Skeletal muscle cell (primary cell): ENCODE measurements at places on chromosomes 3 and 15.

DNA sequence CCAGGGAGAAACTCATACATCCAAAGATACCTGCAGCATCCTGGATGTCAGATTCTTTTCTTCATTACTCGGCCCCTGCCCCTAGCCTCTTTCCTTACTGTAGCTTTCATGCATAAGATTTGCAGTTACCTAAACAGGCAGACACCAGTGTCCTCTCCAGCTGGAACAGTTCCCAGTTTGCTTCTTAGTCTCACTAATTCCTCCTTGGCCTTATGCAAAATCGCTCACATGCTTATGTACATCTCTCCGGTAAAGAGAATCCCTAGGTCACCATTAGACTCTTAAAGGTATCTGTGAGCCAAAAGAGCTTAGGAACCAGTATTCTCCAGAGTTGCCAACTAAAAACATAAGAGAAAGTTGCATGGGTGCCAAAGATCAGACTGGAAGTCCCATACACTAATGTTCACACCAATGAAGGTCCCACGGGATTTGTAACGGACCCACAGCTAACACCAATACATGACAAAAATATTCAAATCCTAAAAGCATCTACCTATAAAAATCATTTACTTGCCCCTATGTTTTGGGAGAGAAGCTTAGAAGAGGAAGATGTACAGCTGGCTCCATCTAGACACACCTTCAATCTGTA, 66.6 kb downstream of the CBLB start:
- DNase-seq = no peak

DNA sequence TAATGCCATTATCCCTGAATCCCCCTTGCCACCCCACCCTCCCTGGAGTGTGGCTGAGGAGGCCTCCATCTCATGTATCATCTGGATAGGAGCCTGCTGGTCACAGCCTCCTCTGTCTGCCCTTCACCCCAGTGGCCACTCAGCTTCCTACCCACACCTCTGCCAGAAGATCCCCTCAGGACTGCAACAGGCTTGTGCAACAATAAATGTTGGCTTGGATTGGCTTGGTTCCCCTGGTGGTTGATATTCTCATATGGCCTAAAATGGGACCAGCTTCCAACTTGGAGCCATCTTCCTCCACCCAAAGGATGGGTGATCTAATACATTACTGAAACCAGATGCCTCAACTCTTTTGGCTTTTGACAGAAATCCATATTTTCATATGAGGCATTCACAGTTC, 34.9 kb downstream of the VIPR1 start:
- DNase-seq = no peak

- no peak for DNase-seq
Measured at GRCh38 chr3:8540456-8540855, 38.8 kb downstream of the LMCD1 start.

DNA sequence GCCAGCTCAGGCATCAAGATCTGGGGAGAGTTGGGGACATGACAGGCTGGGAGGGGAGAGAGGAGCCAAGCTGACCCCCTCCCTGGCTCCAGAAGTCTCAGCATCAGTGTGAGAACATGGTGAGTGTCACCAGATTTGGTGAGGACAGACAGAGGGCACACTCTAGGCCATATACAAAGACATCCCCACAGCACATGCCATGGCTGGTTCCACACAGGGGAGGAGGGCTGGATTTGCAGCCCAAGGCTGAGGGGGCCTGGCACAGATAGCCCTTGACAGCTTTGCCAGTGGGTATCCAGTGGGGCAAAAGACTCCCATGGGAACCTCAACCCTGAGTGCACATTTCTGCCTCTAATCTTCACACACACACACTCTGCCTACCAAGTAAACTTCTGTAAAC, 10.1 kb upstream of the ANKRD63 start:
- DNase-seq = no peak

DNA sequence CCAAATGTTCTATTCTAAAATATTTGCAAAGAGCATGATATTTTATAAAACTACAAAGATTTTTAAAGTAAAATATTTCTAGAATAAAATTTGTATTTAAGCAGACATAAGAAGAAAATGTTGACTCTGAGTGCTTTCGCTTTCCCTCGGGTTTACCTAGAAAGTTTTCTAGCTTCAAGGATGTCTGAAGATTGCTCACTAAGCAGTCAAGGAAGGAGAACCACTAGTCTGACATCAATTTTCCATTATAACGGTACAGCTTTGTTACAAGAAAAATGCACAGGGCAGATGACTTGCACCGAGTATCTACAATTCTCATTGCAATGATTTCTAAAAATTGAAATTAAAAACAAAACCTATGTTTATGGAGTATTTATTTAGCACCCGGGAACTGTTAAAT, 14.2 kb downstream of the GPR15 start:
- DNase-seq = no peak

- DNase-seq = no peak
Measured at GRCh38 chr3:100891033-100891432, 102.2 kb downstream of the ABI3BP start.

DNA sequence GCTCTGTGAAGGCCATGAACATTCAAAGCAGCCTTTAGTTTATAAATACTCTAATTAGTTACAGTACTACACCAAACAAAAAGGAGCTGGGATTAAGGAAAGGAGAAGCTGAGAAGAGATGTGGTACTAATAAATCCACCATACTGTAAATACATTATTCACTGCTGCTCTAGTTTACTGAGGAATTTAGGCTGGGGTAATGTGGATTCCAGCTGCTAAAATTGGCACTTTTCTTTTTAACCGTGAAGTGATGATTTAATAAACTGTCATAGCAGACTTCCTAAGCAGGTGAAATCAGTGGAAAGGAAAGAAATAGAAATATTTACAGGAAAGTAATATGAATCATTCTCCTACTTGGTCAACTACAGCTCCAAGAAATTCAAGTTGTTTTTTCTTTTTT, 88.7 kb downstream of the TFG start:
- DNase-seq = no peak

DNA sequence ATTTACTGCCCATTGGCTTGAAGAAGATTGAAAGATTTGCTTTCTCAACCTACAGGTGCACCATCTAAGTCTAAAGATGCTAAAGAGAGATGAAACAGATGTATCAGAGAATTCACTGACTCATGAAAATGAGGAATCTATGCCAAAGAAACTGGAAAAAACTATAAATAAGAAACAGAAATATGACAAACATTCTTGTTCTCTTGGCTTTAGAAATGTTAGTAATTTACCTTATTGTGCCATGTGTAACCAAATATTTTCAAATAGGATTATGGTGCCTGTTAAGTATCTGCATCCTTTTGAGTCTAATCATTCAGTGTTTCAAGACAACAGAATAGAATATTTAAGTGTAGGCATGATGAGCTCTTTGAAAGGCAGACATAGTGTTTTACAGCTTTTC, 271.5 kb downstream of the MEX3B start:
- no peak for DNase-seq

- peak; percentile 16 for DNase-seq
Measured at GRCh38 chr3:80233576-80233975, 465.8 kb upstream of the ROBO1 start.

- no peak for DNase-seq
Measured at GRCh38 chr3:66481071-66482017, 19.5 kb downstream of the LRIG1 start.

DNA sequence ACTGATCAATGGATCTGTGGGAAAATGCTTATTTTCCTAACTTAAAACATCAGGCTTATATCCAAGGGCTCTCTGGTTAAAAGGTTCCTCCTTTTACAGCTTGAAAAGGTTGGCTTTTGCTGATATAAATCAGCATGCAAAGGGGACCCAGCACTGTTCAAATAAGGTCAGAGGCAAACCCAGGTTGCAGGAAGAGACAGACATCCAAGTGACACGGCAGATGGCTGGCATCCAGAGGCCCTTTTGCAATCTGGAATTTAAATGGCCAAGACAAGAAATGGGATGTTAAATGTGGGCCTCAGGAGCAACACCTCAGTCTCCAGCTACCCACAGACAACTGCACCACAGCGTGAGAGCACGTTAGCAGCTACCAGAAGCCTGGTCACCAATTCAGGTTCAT, 6.3 kb downstream of the SH3BP5 start:
- no peak for DNase-seq

- no peak for DNase-seq
Measured at GRCh38 chr3:180684807-180685206, 5.5 kb upstream of the CCDC39 start.

GRCh38 chr3:46318207-46318927, 35.5 kb upstream of the CCR2 start:
- no peak for DNase-seq

GRCh38 chr3:182083112-182083511, 371.4 kb downstream of the SOX2 start:
- no peak for DNase-seq

- no peak for DNase-seq
Measured at GRCh38 chr15:53835309-53835708, 75.8 kb upstream of the WDR72 start.
